ENCODE measurements at places on chromosomes 12 and 14.

GRCh38 chr12:119322301-119322723 is 12.2 kb upstream of the CCDC60 start:
- DNase-seq, result no peak

DNA sequence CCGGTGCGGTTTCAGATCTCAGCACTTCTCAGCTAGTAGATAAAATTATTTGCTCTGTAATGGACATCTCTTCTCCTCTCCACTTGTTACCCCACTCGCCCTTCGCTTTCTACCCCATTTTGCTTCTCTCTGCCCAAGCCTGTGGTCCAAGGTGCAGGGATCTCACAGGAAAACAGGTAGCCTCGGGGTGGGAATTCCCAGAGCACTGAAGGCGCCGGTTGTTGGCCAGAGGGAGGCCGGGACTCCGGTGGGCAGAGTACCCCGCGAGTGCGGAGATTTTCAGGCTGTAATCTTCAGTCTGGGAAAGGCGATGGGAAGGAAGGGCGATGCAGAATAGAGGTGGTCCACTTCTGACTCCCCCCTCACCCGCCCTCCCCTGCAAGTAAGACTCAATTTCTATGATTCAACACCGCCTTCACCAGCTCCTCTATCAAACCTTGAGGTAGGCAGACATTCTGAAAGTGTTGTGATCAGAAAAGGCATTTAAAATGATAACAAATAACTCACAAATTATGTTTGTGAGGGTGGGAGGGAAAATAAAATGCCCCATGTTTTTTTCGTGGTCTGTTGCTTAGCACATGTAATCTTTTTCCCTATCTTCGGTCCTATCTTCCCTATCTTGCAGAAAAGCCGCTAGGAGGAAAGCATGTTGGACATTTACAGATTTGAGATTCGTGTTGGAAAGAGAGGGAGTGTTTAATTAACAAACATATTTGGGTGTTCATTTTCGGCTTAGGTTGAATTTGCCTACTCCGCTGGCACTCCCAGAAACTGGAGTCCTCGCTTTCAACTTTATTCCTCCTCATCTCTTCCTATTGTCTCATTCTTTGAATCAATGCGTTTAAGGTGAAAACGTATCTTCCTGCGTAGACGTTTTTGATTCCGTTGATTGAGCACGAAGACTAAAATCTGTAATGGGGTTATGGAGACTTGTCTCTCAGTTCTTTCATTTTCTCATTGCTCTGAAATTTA is 8.5 kb downstream of the FOXG1 start:
- DNase-seq, result no peak

DNA sequence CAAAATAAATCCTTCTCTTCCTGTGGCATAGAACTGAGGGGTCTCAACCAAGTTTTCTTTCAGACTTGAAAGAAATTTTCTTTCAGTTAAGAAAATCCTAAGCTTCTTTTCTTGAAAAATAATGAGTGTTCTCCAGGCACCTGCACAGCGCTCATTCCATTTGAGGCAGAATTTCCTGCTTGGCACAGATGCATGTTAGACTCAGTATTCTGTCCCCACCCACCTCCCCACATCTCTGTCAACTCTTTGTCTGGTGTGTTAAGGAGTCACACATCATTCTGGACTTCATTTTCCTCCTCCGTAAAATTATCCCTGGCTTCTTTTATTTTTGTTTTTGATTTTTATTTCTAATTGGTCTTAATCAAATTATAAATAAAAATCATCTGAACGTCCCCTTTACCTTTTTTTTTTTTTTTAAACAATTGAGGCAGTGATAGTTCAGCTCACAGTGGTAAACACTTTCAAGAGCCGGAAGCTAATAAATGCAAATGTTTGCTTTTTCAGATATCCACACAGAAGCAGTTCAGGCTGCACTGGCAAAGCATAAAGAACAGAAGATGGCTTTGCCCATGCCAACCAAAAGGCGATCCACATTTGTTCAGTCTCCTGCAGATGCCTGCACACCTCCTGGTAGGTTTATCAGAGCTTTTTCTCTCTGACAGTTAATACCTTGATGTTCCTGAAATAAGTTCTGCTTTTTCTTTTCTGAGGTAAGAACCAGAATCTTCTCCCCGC is 104.0 kb upstream of the ATF1 start:
- DNase-seq, result no peak

DNA sequence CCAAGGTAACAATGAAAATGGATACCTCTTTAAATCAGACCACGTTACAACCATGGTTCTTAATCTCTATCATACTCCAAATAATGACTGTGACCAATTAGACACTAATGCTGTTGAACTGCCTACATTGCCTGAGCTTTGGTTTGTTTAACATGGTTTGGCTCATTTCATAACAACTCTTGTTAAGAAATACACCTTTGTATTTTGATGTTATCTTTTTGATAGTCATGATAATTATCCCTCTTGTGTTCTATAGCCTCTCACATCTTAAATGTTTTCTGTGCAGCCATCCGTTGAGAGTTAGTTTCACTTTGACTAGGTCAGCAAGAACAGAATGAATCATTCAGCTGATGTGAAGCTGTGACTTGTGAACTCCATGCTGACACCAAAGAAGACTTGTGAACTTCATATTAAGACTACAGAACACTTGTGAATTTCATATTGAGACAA is 75.5 kb upstream of the RERGL start:
- no peak for DNase-seq

- DNase-seq, result no peak
Observed at GRCh38 chr14:96938946-96939345, 141.8 kb downstream of the VRK1 start.

- no peak for DNase-seq
Observed at GRCh38 chr14:59320763-59321625, 132.5 kb downstream of the DAAM1 start.

DNA sequence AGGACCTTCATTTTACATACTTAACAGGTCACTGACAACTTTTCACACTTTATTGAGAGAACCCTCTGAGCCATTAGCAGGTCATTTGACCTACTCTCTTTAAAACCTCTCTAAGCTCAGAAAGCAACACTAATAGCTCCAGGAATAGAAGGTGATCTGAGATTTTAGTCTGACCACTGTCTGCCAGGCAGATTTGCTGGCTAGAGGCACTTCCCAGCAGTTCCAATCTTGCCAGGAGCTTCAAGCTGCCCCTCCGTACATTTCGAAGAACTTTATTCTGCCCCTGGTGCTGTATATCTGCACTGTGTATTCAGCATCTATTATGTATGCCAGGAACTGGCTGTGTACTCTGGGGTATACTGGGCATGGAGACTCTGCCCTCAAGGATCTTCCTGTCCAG is 56.3 kb downstream of the GPHB5 start:
- DNase-seq, result no peak

DNA sequence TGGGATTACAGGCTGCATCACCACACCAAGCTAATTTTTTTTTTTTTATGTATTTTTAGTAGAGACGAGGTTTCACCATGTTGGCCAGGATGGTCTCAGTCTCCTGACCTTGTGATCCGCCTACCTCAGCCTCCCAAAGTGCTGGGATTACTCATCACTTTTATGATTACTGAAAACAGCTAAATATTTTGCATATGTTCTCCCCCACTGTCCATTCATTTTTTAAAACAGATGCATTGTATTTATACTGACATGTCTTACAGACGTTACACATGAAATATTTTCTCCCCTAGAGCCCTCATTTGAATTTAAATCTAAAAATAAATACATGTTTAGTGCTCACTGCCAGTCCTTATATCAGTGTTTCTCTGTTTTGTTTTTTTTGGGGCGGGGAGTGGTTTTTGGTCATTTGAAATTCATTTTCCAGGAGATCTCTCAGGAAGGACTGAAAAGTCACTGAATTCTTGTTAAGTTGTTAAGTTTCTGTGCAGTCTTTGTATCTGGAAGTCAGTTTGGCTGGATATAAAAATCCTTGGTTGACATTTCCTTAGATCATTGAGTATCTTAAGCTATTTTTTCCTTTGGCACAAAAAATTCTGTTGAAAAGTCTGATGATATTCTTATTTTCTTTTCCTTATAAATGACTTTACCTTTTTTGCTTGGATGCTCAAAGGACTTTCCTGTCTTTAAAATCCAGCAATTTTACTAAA is 9.4 kb downstream of the FBXO21 start:
- DNase-seq, result no peak
